ENCODE measurements at places on chromosomes 5 and 9. TPM values are rescaled to one million over a fixed set of nuclear protein-coding genes. Genes with fewer than 3 reads are reported as not detected.

GRCh38 chr5:14339468-14339867, 196.3 kb downstream of the TRIO start:
- no peak for DNase-seq

- DNase-seq, result no peak
Measured at GRCh38 chr9:108282872-108283271, 572.9 kb downstream of the ACTL7B start.

GRCh38 chr9:128149001-128149701, at the start of gene LCN2:
Gene LCN2 (plus strand): TSS chr9:128149453. CDS start chr9:128149526, 73 bp downstream.
- no peak for DNase-seq

DNA sequence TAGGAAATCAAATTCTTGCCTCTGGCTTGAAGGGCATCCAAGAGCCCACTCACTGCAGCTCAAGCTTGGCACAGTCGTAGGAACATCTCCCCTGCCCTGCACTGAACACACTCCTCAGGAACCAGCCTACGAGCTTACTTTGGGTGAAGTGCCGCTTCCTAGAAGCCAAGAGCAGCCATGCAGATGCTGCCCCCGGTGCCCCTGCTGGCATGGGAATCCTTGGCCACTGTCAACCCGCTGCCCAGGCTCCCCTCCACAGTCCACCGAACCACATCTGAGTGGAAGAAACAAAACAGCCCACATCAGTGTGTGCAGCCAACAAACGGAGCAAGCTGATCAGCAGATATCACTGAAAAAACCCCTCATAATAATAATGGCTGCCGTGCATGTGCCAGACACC, 89.8 kb downstream of the TMEM215 start:
- DNase-seq, result no peak

GRCh38 chr9:105355781-105356180, 92.1 kb upstream of the FSD1L start:
- no peak for DNase-seq

- no peak for DNase-seq
Measured at GRCh38 chr5:57513785-57514184, 31.2 kb upstream of the ACTBL2 start.

- DNase-seq, result no peak
Measured at GRCh38 chr5:111229221-111229835, 5.1 kb downstream of the CAMK4 start.

GRCh38 chr5:6686915-6687409, 26.3 kb upstream of the TENT4A start:
- peak; percentile 36 for DNase-seq

SPATA31C1 gene
- not detected for polyA plus RNA-seq

PRDM9 gene
- not detected for polyA plus RNA-seq

PCDHB14 gene
- polyA plus RNA-seq, result 7.5 TPM

YTHDC2 gene
- 17.4 TPM for polyA plus RNA-seq

NRG2 gene
- polyA plus RNA-seq, result 1.7 TPM

MPDZ gene
- 41.8 TPM for polyA plus RNA-seq

Data from hindlimb muscle (tissue), 1 donor.